ENCODE measurements at places on chromosomes 7 and 10. TPM values are rescaled to one million over a fixed set of nuclear protein-coding genes. Genes with fewer than 3 reads are reported as not detected.

- DNase-seq: no peak
- no peak overlapping the region for H3K4me3 ChIP-seq
- no peaks in the 10 kb centered on the region for H3K27me3 ChIP-seq
- H3K36me3 ChIP-seq: no peaks in the 10 kb centered on the region
Observed at GRCh38 chr7:7805511-7806153, 87.2 kb upstream of the RPA3 start.

VIPR2 gene
- 18.3 TPM for total RNA-seq

DNA sequence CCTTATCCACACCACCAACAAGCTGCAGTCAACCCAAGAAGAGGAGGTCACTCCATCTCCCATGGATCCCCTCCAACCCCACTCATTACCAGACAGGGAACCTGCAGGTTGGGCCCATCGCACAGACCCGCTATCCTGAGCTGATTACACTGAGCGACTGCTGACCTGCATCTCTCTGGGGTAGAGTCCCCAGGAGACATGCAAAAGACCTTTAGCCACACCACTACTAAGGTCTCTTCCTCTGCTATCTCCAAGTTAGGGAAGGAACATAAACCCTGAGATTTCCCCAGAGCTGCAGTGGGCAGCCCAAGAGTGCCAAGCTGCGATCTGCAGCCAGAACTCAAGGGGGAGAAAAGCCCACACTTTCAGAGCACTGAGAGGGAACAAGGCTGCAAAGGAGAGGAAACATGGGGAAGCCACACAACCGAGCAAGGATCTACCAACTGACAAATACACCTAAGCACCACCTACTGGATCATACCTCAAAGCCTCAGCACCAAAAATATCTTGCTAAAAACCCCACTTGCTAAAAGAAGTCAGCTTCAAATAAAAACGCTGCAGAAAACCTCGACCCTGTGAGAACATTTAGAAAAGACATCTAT lies 298.2 kb downstream of the SORCS1 start:
- no peaks in the 10 kb centered on the region for H3K36me3 ChIP-seq
- no peaks in the 10 kb centered on the region for H3K27me3 ChIP-seq
- no peaks in the 10 kb centered on the region for H3K4me1 ChIP-seq

GRCh38 chr10:74418285-74418872 lies 267.4 kb downstream of the ADK start:
- H3K27me3 ChIP-seq: no peaks in the 10 kb centered on the region
- no peak for DNase-seq
- H3K36me3 ChIP-seq: no peaks in the 10 kb centered on the region

GRCh38 chr7:2734751-2735571 lies 47.0 kb downstream of the AMZ1 start:
- H3K27ac ChIP-seq: no peak overlapping the region
- peaks cover 3% of the 10 kb centered on the region for H3K36me3 ChIP-seq
- H3K27me3 ChIP-seq: no peaks in the 10 kb centered on the region
- H3K4me1 ChIP-seq: peaks cover 5% of the 10 kb centered on the region
- DNase-seq: no peak

DNA sequence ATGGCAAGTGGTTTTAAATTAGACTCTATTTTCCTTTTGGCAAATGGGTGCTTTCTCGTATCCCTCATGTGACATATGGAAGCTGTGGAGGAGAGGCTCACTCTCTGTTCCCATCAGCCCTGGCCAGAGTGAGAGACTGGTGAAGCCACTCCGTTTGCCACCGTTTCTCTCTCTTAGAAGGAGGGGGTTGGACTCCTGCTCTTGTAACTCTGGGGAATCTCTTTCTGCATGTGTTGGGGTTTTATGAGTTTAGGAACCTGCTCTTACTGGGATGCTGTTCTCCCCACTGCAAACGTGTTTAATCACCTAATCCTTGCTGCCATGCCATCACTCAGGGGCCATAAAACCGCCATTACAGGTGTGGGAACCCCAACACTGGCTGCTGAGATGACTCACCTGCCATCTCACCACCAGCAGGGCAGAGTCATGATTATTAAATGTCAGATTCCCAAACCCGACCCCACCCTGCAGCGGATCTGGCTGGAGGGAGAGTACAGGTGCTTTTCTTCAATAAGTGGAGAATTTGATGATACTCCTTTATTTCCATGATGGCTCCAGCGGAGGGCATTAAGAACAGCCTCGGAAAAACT lies 103.2 kb downstream of the ADCY1 start:
- H3K27ac ChIP-seq: no peak overlapping the region
- H3K36me3 ChIP-seq: no peaks in the 10 kb centered on the region
- DNase-seq: no peak
- H3K27me3 ChIP-seq: no peaks in the 10 kb centered on the region
- no peaks in the 10 kb centered on the region for H3K4me1 ChIP-seq

CFAP70 gene
- 3.4 TPM for total RNA-seq

- H3K4me1 ChIP-seq: no peaks in the 10 kb centered on the region
- H3K36me3 ChIP-seq: no peaks in the 10 kb centered on the region
- no peak overlapping the region for H3K27ac ChIP-seq
- H3K4me3 ChIP-seq: no peak overlapping the region
- no peaks in the 10 kb centered on the region for H3K27me3 ChIP-seq
- no peak for DNase-seq
Observed at GRCh38 chr7:45593121-45593541, 19.0 kb downstream of the ADCY1 start.

ASB15 gene
- not detected for total RNA-seq

GRCh38 chr10:36181426-36182178 lies 539.5 kb upstream of the FZD8 start:
- peak overlapping the region; percentile 50 for H3K4me3 ChIP-seq
- peak overlapping the region; percentile 37 for H3K27ac ChIP-seq
- H3K36me3 ChIP-seq: no peaks in the 10 kb centered on the region
- DNase-seq: no peak

DNA sequence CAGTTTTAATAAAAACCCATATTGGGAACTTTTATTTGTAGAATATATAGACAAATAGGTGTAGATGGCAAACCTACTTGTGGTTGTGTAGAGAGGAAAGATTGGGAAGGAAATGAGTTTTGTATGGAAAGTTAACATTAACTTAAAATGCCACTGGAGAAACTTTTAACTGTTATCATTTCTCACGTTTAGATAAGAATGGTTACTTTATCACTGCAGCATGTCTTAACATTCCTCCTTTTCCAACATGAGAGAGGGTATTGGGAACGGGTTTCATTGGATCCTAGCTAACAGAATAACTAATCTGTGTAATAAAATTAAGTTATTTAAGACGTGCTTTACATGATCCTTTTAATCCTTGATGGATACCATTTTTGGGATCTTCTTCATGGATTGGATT lies 1.8 kb downstream of the LUC7L2 start:
- H3K27ac ChIP-seq: peak overlapping the region; percentile 91
- H3K27me3 ChIP-seq: no peaks in the 10 kb centered on the region
- DNase-seq: no peak
- H3K4me3 ChIP-seq: peak overlapping the region; percentile 99

INHBA gene
- 24.0 TPM for total RNA-seq

GRCh38 chr7:155763122-155763521 lies 49.1 kb downstream of the SHH start:
- DNase-seq: no peak
- H3K36me3 ChIP-seq: peaks cover 27% of the 10 kb centered on the region
- no peaks in the 10 kb centered on the region for H3K27me3 ChIP-seq
- peaks cover 8% of the 10 kb centered on the region for H3K4me1 ChIP-seq
- no peak overlapping the region for H3K27ac ChIP-seq

NPSR1 gene
- not detected for total RNA-seq

DNA sequence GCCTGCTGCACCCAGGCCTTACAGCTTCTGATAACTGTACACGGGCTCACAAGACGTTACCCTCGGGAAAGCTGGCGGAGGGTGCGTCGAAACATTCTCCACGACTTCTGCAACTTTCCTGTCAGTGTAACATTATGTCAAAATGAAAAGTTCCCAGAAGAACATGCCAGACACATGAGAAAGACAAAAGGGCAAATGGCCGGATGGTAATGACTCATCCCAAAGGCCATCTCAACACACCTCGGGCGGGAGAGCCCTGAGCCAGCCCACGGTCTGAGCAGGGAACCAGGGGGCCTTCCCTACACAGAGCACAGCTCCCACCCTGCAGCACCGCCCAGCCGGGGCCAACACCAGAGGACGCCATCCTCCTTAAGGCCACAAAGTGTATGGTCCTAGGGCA lies 118.7 kb downstream of the MAD1L1 start:
- no peaks in the 10 kb centered on the region for H3K27me3 ChIP-seq
- H3K36me3 ChIP-seq: no peaks in the 10 kb centered on the region
- peaks cover 20% of the 10 kb centered on the region for H3K4me1 ChIP-seq
- DNase-seq: no peak
- no peak overlapping the region for H3K27ac ChIP-seq
- H3K4me3 ChIP-seq: no peak overlapping the region

GRCh38 chr7:68813551-68814080 lies 784.7 kb upstream of the AUTS2 start:
- no peaks in the 10 kb centered on the region for H3K4me1 ChIP-seq
- no peaks in the 10 kb centered on the region for H3K27me3 ChIP-seq
- H3K36me3 ChIP-seq: no peaks in the 10 kb centered on the region
- H3K4me3 ChIP-seq: no peak overlapping the region
- no peak for DNase-seq
- no peak overlapping the region for H3K27ac ChIP-seq

NUTM2E gene
- not detected for total RNA-seq

LFNG gene
- 8.0 TPM for total RNA-seq

DNA sequence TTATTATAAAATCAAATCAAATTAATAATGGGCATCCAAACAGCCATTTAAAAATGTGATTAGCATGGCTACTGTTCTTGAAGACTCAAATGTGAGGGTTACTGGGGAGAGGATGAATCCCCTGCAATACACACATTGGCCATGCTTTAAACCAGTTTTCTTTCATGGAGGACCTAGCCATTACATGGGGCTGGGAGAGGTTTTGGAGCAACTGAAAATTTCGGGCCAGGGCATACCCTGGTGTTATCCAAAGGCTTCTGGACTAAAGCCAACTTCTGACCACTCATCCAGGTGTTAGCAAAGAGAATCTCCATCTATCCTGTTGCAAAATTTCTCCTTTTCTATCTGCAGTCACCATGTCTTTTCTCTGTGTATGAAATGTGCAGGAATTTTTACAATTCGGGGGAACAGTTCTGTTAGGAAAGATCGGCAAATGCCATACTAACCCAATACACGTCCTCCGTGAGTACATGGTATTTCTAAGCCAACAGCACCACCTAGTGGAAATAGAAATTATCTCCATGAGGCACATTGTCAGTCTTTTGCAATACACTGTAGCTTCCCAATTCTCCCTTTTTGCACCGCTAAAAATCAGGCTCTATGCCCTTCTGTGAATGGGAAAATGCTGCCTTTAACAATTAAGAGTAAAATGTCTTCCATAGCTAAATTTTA lies 47.0 kb upstream of the ZNF107 start:
- no peak for DNase-seq
- no peak overlapping the region for H3K4me3 ChIP-seq
- H3K4me1 ChIP-seq: no peaks in the 10 kb centered on the region
- no peak overlapping the region for H3K27ac ChIP-seq

- peak overlapping the region; percentile 88 for H3K4me3 ChIP-seq
- no peak for DNase-seq
- no peaks in the 10 kb centered on the region for H3K27me3 ChIP-seq
- H3K36me3 ChIP-seq: no peaks in the 10 kb centered on the region
- peak overlapping the region; percentile 89 for H3K27ac ChIP-seq
Observed at GRCh38 chr10:112950714-112951358, 789 bp downstream of the TCF7L2 start.

- peak overlapping the region; percentile 31 for H3K27ac ChIP-seq
- peaks cover 34% of the 10 kb centered on the region for H3K4me1 ChIP-seq
- no peak for DNase-seq
- H3K27me3 ChIP-seq: no peaks in the 10 kb centered on the region
- no peaks in the 10 kb centered on the region for H3K36me3 ChIP-seq
Observed at GRCh38 chr10:660970-661596, 28.4 kb downstream of the DIP2C start.

IDI1 gene
- 19.2 TPM for total RNA-seq

DNA sequence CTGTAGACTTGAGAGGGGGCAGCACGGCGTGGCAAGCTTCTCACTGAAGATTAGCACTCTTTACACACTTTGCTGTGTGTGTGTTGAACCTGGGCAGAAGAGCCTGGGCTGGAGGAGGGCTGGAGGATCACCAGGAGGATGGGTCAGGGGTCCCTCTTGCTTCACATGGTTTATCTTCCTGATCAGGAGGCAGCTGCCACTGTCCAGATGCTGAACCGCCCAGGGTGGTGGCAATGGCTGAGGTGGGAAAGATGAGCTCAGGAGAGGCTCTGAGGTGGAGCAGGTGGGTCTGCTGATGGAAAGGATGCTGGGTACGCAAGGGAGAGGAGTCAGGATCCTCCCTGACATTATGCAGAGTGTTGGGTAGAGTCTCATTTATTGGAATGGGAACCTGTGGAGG lies 191.5 kb downstream of the RAMP3 start:
- no peaks in the 10 kb centered on the region for H3K4me1 ChIP-seq
- DNase-seq: no peak
- no peak overlapping the region for H3K27ac ChIP-seq
- H3K4me3 ChIP-seq: no peak overlapping the region

GRCh38 chr10:123229927-123230630 lies 75.9 kb downstream of the BUB3 start:
- DNase-seq: no peak
- H3K4me1 ChIP-seq: no peaks in the 10 kb centered on the region
- peaks cover 12% of the 10 kb centered on the region for H3K36me3 ChIP-seq
- no peak overlapping the region for H3K27ac ChIP-seq
- H3K4me3 ChIP-seq: no peak overlapping the region

FANK1 gene
- total RNA-seq: not detected

- no peaks in the 10 kb centered on the region for H3K36me3 ChIP-seq
- peaks cover 66% of the 10 kb centered on the region for H3K4me1 ChIP-seq
- H3K4me3 ChIP-seq: peak overlapping the region; percentile 59
- peak overlapping the region; percentile 99 for H3K27ac ChIP-seq
Observed at GRCh38 chr7:601595-602340, 82.1 kb upstream of the PDGFA start.

NPS gene
- not detected for total RNA-seq

Measured in thoracic aorta (tissue), 2 donors.